ENCODE measurements at places on chromosomes 4 and X.

- DNase-seq = no peak
Observed at GRCh38 chr4:79678472-79679202, 270.6 kb upstream of the GK2 start.

- DNase-seq = no peak
Observed at GRCh38 chr4:146029939-146030710, 91.5 kb upstream of the ZNF827 start.

DNA sequence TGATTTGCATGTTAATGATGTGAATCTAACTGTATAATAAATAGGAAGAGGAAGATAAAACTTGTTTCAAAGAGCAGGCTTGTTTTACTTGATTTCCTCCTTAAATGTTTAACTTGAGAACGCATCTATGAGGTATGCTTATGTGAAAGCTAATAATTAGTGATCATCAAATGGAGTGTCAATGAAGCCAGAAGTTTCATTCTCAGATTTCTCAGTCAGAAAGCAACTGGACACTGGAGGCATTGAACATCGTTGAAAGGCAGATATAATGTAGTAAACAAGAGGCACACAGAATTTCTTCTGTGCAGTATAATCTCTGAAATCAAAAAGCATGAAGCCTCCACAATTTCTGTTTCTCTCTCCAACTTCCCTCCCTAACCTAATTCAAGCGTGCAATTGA is 672.9 kb downstream of the ADGRL3 start:
- DNase-seq = no peak

GRCh38 chr4:77500801-77501200 is 104.8 kb upstream of the CXCL13 start:
- no peak for DNase-seq

- no peak for DNase-seq
Observed at GRCh38 chr4:127055357-127055756, 577.4 kb upstream of the INTU start.

GRCh38 chrX:150848914-150849365 is 49.5 kb downstream of the CD99L2 start:
- no peak for DNase-seq

DNA sequence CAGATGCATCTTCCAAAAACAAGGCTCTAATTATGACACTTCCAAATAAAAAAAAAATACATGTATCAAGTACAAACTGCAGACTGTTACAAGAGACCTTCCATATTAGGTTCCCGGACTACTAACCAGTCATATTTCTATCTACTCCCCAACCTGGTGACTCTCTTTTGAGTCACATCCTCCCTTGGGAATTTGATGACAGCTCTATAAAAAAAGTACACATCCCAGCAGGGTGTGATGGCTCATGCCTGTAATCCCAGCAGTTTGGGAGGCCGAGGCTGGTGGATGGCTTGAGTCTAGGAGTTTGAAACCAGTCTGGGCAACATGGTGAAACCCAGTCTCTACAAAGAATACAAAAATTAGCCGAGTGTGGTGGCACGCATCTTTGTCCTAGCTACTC is 14.9 kb downstream of the RPGR start:
- DNase-seq = no peak

DNA sequence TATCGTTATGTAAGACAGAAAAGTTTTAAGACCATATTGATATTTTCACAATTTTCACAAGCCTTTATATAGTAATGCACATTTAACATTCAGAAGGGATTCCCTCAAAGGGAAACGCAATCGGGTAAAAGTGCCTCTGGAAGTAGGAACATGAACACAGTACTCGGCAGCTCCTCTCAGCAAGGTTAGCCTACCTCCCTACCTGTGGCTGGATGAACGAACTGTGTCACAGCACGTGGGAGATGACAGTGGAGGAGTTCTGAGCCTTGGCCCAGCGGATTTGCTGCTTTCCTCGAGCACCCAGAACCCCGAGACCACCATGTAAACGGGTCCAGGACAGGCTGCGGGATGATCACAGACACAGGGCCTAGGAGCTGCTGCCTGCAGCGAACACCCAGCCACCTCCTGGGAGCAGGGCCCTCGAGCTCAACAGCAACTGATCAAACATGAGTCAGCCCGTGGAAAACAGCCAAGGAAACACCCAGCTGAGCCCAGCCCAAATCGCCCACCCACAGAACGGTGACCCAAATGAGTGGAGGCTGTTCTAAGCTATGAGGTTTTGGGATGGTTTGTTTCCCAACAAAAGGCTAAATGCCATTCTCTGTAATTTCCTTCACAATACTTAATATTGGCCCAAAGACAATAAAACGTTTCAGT is 30.4 kb downstream of the FAT1 start:
- no peak for DNase-seq

All from esophagus squamous epithelium (tissue), 5 donors.